ENCODE measurements at places on chromosomes 5 and 9.

- DNase-seq = no peak
Measured at GRCh38 chr5:77337686-77338085, 127.2 kb downstream of the PDE8B start.

DNA sequence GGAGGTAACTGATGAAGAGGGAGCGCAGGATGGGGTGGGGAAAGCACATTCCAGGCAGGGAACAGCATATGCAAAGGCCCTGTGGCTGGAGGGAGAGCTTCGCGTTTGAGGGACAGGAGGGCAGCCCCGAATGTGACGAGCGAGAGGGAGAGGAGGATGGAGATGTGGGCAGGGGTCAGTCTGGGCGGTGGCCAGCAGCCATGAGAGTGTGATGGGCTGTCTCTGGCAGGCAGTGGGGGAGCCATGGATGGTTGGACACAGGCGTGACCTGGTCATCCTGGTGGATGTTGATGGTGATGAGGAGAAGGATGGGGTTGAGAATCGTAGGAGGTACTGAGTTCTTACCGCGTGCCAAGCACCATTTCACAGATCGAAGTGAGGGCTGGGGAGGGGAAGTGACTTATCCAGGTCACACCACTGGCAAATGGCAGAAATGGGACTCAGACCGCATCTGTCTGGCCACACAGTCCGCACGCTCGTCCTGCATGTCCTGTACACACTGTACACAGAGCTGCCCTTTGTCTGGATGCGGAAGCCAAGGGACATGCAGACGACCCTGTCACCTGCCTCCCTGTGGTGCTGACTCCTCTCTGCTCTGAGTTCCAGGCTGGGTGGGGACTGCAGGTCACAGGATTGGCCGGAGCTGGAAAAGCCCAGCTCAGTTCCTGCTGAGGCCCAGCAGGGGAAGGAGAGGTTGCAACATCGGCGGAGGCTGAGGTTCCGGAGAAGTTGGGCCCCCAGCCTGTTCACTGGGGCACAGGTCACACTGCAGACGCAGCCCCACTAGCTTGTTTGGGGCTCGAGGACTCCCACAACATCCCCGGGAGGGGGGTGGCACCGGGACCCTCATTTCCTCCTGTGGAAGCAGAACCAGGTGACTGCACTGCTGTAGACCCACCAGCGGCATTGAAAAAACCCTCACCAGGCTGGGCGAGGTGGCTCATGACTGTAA is 165.6 kb upstream of the IER5L start:
- DNase-seq = no peak

GRCh38 chr5:96506376-96506775 is 73.3 kb upstream of the PCSK1 start:
- no peak for DNase-seq

DNA sequence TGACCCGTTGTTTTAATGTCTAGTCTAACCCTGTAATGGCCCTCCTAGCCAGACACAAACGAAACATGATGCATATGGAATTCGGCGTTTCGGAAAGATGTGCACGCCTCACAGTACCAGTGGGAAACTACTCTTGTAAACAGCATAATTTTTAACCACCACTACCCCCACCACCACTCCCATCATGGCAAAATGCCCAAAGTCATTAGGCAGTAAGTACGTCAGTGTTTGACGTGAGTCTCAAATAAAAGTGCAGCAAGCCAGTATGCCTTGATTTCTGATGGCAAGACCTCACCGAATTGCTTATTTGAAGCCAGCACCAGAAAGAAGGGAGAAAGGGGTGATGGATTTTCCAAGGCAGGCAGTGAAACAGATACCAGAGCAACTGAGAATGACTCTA is 71.4 kb downstream of the ADRB2 start:
- DNase-seq = no peak

DNA sequence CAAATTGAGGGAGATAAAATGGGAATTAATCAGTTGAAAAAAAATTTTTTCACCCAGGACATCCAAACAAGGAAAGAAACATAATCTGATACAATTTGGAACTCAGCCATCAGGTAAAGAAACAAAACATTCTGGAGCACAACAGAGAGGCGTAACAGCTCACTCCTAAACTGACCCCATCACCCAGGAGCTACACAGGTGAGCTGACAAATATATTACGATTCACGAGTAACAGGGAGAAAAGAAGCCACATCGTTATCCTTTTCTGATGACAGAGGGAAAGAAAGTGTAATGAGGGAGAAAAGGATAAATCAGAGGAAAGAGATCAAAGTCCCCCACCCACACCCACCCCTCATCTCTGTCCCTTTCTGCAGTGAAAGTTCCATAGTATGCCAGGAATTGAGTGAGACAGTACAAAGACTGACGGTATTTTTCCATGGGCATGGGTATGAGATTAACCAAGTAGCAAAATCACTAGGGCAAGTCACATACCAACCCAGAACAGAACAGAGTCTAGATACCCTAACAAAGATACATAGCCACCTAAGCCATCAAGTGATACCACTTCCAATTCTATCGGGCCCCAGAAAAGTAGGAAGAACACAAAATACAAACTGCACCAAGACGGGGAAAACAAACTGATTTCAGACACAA is 45.4 kb downstream of the TMEM245 start:
- no peak for DNase-seq

- DNase-seq = no peak
Measured at GRCh38 chr9:35636135-35636876, 14.4 kb downstream of the SIT1 start.

- DNase-seq = no peak
Measured at GRCh38 chr9:119272500-119273211, 96.6 kb downstream of the BRINP1 start.

- no peak for DNase-seq
Measured at GRCh38 chr5:160511280-160511929, 89.8 kb downstream of the PTTG1 start.

GRCh38 chr9:85185486-85186217 is 516.1 kb downstream of the NTRK2 start:
- no peak for DNase-seq

- no peak for DNase-seq
Measured at GRCh38 chr5:17398431-17398830, 99.6 kb upstream of the TAF11L2 start.

DNA sequence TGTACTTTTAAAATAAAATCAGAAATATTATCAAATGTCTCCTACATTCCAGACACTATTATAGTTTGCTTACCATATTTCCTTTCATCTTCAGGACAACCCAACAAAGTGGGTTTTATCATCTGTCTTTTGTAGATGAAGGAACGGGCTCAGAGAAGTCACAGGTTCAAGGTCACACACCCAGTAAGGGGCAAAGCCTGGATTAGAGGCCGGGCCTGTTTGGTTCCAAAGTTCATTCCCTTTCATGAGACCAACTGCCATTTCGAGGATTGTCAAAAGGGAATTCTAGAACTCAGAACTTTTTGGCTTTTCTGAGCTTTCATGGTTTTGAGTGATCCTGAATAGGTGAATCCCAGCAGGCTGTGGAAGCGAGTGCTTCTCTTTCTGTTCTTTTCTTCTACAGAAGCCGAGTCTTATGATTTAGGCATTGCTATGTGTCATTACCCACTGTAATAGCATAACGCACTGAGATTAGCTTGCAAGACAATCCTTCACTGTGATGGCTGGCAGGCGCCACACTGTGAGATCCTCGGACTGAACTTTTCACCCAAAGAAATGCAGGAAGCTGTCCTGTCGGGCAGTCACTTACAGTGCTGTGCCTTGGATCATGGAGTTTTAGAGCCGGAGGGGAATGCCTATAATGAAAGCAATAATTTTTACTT is 43.8 kb upstream of the ANKH start:
- DNase-seq = no peak

- DNase-seq = no peak
Measured at GRCh38 chr5:82882316-82882715, 194.9 kb downstream of the TMEM167A start.

GRCh38 chr5:52448111-52448510 is 339.6 kb upstream of the ITGA1 start:
- DNase-seq = no peak

- DNase-seq = no peak
Measured at GRCh38 chr5:99033014-99033900, 104.5 kb upstream of the CHD1 start.

DNA sequence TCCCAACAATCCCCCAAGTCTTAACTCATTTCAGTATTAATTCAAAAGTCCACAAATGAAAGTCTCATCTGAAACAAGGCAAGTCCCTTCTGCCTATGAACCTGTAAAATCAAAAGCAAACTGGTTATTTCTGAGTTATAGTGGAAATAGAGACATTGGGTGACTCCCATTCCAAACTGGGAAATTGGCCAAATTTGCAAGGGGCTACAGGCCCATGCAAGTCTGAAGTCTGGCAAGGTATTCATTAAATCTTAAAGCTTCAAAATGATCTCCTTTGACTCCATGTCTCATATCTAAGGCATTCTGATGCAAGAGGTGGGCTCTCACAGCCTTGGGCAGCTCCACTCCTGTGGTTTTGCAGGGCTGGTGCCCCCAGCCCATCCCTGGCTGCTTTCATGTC is 167.9 kb downstream of the HTR1A start:
- no peak for DNase-seq

DNA sequence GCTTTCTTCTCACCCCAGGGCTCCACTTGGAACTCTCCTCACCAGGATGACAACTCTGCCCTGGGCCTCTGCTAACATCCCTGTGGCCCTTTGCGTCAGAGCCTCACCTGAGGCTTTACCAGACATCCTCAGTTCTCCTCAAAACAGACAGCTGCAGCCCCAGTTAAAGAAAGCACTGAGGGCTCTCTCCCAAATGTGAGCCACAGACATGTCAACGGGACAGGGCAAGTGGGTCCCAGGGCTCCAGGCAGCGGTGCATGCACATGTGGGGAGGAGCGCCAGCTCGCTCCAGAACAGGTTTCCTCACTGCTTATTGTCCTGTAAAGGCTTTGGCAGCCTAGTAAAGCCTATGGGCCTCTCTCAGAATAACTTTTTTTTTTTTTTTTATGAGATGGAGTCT is 37.3 kb downstream of the IPPK start:
- no peak for DNase-seq

- no peak for DNase-seq
Measured at GRCh38 chr9:87547671-87548081, 50.0 kb downstream of the DAPK1 start.

- no peak for DNase-seq
Measured at GRCh38 chr5:159438092-159438491, 107.8 kb upstream of the IL12B start.
